ENCODE measurements at places on chromosomes 3 and 15. TPM values are rescaled to one million over a fixed set of nuclear protein-coding genes. Genes with fewer than 3 reads are reported as not detected.

- H3K4me3 ChIP-seq, result no peak overlapping the region
- H3K36me3 ChIP-seq, result no peaks in the 10 kb centered on the region
- DNase-seq, result peak; percentile 49
- H3K27me3 ChIP-seq, result no peaks in the 10 kb centered on the region
Observed at GRCh38 chr3:109023656-109024254, 70.1 kb upstream of the GUCA1C start.

The ST6GAL1 gene
- total RNA-seq, result 29.1 TPM

DNA sequence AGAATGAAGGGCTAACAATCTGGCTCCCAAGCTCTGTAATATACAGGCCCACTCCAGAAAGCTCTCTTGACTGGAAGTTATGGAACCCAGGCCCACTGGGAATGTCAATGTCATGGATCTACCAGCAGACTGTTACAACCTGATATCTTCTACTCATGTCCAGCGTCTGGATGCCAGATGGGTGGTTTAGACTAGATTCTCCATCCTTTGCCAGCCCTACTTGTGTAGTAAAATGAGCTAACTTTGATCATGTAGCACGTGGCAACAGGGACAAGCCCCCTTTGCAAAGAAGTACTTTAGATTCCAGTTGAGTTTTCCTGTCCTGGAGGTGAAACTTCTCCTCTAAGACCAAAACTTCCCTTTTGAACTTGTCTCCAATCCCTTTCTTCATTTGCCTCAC, 55.1 kb downstream of the HEG1 start:
- H3K27me3 ChIP-seq, result no peaks in the 10 kb centered on the region
- peaks cover 81% of the 10 kb centered on the region for H3K36me3 ChIP-seq
- no peak overlapping the region for H3K4me3 ChIP-seq
- no peak overlapping the region for H3K27ac ChIP-seq

- H3K4me3 ChIP-seq, result no peak overlapping the region
- DNase-seq, result no peak
- no peak overlapping the region for H3K27ac ChIP-seq
- H3K4me1 ChIP-seq, result peaks cover 32% of the 10 kb centered on the region
- H3K27me3 ChIP-seq, result no peaks in the 10 kb centered on the region
Observed at GRCh38 chr3:32305361-32305876, 66.9 kb downstream of the CMTM8 start.

The ANKRD63 gene
- total RNA-seq, result not detected

The KIF23 gene
- total RNA-seq, result 0.71 TPM

- no peaks in the 10 kb centered on the region for H3K4me1 ChIP-seq
- no peaks in the 10 kb centered on the region for H3K27me3 ChIP-seq
- H3K4me3 ChIP-seq, result no peak overlapping the region
- no peak overlapping the region for H3K27ac ChIP-seq
- DNase-seq, result no peak
Observed at GRCh38 chr3:160780245-160780644, 24.2 kb downstream of the PPM1L start.

The IRAK2 gene
- 1.4 TPM for total RNA-seq

DNA sequence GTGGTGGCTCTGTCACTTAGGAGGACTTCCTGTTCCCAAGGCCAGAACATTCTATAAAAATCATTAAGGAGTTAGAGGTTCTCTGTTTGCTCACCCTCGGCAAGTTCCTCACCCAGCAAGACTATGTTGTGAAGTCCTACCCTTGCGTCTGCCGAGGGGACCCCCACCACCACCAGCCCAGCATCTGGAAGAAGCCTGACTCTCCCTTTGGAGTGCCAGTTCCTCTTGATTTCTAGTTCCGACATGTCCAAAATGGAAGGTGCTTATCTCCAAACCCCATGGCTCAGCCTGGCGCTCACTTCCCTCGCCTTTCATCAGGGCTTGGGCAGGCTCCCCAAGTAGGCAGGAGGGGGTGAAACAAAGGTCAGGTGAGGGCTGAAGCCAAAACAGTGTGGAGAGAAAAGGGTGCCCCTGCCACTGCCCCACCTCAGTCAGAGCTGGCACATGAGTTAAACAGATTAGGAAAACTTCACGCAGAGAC, 41.0 kb downstream of the BHLHE40 start:
- H3K4me3 ChIP-seq, result no peak overlapping the region
- DNase-seq, result no peak
- no peaks in the 10 kb centered on the region for H3K27me3 ChIP-seq
- peak overlapping the region; percentile 25 for H3K27ac ChIP-seq
- no peaks in the 10 kb centered on the region for H3K36me3 ChIP-seq

The CERS3 gene
- 1.3 TPM for total RNA-seq

- no peak overlapping the region for H3K27ac ChIP-seq
- H3K4me1 ChIP-seq, result no peaks in the 10 kb centered on the region
- no peaks in the 10 kb centered on the region for H3K36me3 ChIP-seq
- no peaks in the 10 kb centered on the region for H3K27me3 ChIP-seq
- DNase-seq, result no peak
- H3K4me3 ChIP-seq, result no peak overlapping the region
Observed at GRCh38 chr3:54506603-54507002, 384.3 kb downstream of the CACNA2D3 start.

- H3K4me3 ChIP-seq, result no peak overlapping the region
- DNase-seq, result no peak
- H3K27me3 ChIP-seq, result no peaks in the 10 kb centered on the region
- no peaks in the 10 kb centered on the region for H3K4me1 ChIP-seq
Observed at GRCh38 chr3:126109880-126110235, 25.9 kb upstream of the SLC41A3 start.

GRCh38 chr3:37905987-37906674, 44.5 kb downstream of the CTDSPL start:
- H3K4me1 ChIP-seq, result peaks cover 19% of the 10 kb centered on the region
- H3K36me3 ChIP-seq, result no peaks in the 10 kb centered on the region
- H3K4me3 ChIP-seq, result no peak overlapping the region
- no peak overlapping the region for H3K27ac ChIP-seq
- H3K27me3 ChIP-seq, result no peaks in the 10 kb centered on the region

The HEMK1 gene
- 12.4 TPM for total RNA-seq

DNA sequence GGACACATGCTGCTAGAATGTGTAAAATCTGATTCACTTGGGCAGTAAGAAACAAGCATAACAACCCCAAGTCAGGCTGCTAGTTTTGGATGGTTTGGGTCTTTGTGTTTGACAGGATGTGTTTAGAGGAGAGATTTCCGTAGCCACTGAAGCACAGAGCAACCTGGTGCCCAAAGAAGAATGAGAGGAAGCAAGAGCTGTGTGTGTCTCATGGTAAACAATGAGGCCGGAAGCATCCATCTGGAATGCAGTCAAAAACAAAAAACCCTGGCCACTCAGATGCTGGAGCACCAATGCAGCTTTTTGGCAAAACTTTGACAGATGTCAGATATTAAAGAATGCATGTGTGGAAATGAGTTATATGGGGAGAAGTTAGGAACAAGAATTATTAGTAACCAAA, 39.4 kb upstream of the SNRK start:
- H3K27me3 ChIP-seq, result no peaks in the 10 kb centered on the region
- no peaks in the 10 kb centered on the region for H3K36me3 ChIP-seq
- no peak overlapping the region for H3K4me3 ChIP-seq
- peak; percentile 47 for DNase-seq
- peak overlapping the region; percentile 39 for H3K27ac ChIP-seq
- peaks cover 46% of the 10 kb centered on the region for H3K4me1 ChIP-seq

The DLEC1 gene
- 5.1 TPM for total RNA-seq

DNA sequence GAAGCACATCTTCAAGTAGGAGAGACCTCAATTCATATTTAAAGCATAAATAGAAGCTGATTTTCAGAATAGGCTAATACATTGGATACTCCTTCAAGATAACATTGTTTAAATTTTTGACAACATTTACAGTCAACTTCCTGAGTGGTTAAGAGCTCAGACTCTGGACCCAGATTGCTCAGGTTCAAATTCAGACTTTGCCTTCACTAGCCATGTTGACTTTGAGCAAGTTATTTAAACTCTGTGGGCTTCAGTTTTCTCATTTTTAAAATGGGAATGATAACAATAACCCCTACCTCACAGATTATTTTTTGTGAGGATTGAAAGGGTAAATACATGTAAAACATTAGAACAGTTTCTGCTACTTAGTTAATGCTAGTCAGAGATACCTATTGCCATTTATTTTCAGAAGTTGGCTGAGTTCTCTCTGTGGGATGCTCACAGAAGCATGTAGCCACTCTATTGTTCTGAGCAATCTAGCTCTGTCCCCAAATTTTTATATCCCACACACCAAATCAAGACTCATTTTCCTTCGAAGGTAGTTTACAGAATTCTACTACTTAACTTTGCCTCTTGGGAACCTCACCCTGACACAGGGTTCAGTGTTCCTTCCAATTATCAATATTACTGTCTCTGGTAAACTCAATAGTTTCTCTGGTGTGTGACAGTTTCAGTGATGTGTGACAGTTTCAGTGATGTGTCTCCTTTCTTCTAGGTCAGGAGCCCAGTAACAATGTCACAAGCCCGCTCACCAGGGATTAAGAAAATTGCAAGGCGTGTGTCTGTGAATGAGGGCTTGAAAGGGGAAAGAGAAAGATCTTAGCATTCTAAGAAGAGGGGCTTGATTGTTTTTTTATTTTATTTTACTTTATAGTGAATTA, 79.4 kb upstream of the OSTN start:
- H3K36me3 ChIP-seq, result no peaks in the 10 kb centered on the region
- no peak overlapping the region for H3K4me3 ChIP-seq
- H3K27me3 ChIP-seq, result no peaks in the 10 kb centered on the region

DNA sequence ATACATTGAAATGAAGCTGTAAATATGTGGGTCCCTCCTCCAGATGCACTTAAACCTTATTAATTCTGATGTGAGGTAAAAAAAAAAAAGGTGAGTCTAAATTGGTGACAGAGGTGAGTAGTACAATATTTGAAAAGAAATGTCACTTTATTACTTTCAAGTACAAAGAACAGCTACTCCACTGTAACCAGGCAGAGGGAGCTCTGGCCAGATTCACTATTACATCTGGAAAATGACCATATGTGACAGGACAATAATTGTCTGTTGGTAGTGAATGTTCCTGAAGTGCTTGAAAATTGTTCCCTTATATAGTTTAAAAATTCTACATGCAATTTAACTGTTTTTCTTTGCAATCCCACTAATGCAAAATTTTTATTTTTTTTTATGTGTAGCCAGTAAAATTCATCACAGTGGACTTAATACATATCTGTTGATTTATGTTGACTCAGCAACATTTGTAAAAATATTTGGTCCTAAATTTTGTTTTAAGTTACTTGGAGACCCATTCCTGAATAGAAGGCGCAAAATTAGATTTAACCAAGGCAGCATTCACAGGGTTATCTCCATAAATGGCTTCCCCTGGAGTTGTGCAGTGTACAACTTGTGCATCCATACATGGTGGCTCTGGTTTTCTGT, 231.9 kb upstream of the TBC1D5 start:
- no peaks in the 10 kb centered on the region for H3K4me1 ChIP-seq
- no peak overlapping the region for H3K27ac ChIP-seq
- no peak for DNase-seq
- H3K27me3 ChIP-seq, result no peaks in the 10 kb centered on the region
- no peak overlapping the region for H3K4me3 ChIP-seq
- H3K36me3 ChIP-seq, result no peaks in the 10 kb centered on the region

DNA sequence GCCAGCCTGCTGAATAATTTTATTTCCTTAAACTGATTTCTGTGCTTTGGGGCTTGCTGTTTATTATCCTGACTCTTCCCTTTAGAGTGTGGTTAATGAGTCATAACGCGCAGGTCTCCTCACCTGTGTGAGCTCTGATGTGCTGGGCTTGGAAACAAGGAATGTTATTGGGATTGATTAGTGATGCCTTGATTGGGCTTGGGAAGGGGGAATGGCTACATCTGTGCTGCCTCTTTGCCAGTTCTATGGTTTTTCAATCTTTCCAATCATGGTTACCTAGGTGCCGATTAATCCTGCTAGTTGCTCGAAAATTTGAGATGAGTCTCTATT, 161.0 kb downstream of the THSD4 start:
- H3K4me1 ChIP-seq, result no peaks in the 10 kb centered on the region
- no peaks in the 10 kb centered on the region for H3K36me3 ChIP-seq
- DNase-seq, result no peak
- H3K27me3 ChIP-seq, result no peaks in the 10 kb centered on the region
- no peak overlapping the region for H3K27ac ChIP-seq

- peaks cover 93% of the 10 kb centered on the region for H3K4me1 ChIP-seq
- no peaks in the 10 kb centered on the region for H3K36me3 ChIP-seq
- no peak for DNase-seq
- H3K4me3 ChIP-seq, result no peak overlapping the region
- no peak overlapping the region for H3K27ac ChIP-seq
Observed at GRCh38 chr15:67138891-67139855, 73.8 kb downstream of the SMAD3 start.

DNA sequence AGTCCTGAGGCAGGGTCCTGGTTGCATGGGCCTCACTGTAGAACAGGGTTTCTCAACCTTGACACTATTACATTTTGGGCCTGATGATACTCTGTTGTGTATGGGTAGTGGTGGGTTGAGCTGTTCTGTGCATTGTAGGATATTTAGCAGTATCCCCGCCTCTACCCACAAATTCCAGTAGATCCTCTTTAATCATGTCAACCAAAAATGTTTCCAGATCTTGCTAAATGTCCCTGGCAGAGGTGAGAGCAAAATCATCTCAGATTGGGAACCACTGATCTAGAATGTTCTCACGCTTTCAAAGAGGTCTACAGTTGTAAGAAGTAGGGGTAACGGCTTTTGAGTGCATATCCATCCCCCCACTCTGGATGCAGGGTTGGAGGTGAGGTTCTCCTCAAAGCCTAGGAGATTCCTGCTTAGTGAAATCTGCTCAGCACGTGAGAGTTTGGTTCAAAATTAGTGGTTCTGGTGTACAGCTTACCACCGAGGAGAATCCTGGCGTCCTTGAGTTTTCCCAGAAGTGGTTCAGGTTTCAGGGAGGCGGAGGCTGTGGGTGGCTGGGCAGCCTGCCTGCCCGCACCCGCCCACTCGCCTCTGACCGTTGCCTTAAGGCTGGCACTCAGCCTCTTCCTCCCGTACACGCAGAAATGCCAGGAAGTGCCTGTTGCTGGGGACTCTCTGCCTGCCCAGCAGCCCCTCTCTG, 5.3 kb downstream of the ACVR2B start:
- H3K4me1 ChIP-seq, result peaks cover 34% of the 10 kb centered on the region
- no peak overlapping the region for H3K4me3 ChIP-seq
- no peaks in the 10 kb centered on the region for H3K36me3 ChIP-seq
- H3K27ac ChIP-seq, result no peak overlapping the region

GRCh38 chr3:196965112-196965803, 3.4 kb downstream of the PIGZ start:
- H3K27ac ChIP-seq, result no peak overlapping the region
- peaks cover 6% of the 10 kb centered on the region for H3K27me3 ChIP-seq
- peaks cover 11% of the 10 kb centered on the region for H3K4me1 ChIP-seq
- no peak for DNase-seq
- no peaks in the 10 kb centered on the region for H3K36me3 ChIP-seq

The PTH1R gene
- not detected for total RNA-seq

The SCAANT1 gene
- 2.1 TPM for total RNA-seq

The ARHGEF26 gene
- total RNA-seq, result not detected

GRCh38 chr15:34757262-34757661, 2.5 kb upstream of the GJD2 start:
- H3K36me3 ChIP-seq, result no peaks in the 10 kb centered on the region
- no peaks in the 10 kb centered on the region for H3K4me1 ChIP-seq
- H3K27ac ChIP-seq, result no peak overlapping the region
- DNase-seq, result no peak
- no peak overlapping the region for H3K4me3 ChIP-seq

- no peak for DNase-seq
- no peak overlapping the region for H3K27ac ChIP-seq
- H3K27me3 ChIP-seq, result no peaks in the 10 kb centered on the region
- no peaks in the 10 kb centered on the region for H3K36me3 ChIP-seq
Observed at GRCh38 chr15:83830381-83830780, 176.5 kb downstream of the ADAMTSL3 start.

The SLC27A2 gene
- total RNA-seq, result 0.22 TPM

The RTP4 gene
- 1.5 TPM for total RNA-seq

The GOLGA8S gene
- 0.14 TPM for total RNA-seq

Measured in CD4-positive, alpha-beta T cell (primary cell).